ENCODE measurements at places on chromosomes 2 and 18.

DNA sequence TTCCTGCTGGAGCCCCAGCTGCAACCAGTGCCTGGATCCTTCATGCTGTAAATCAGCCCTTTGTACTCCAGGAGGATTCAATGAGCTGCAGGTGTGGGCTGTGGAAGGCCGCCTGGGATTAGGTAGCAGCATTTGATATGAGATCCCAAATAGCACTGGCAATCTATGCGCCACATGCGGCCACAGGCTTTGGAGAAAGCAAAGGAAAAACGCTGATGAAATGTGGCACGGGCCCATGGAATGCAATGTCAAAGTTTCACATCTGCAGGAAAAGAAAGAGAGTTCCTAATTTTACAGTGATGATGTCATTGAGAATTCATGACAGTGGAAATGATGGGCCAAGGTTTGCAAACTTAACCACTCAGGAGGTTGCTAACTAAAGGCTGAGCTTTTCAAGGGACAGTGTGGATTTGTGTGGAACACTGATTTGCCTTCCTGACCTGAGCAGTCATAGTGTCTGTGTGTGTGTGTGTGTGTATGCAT lies 216.4 kb upstream of the OSR1 start:
- DNase-seq: no peak

DNA sequence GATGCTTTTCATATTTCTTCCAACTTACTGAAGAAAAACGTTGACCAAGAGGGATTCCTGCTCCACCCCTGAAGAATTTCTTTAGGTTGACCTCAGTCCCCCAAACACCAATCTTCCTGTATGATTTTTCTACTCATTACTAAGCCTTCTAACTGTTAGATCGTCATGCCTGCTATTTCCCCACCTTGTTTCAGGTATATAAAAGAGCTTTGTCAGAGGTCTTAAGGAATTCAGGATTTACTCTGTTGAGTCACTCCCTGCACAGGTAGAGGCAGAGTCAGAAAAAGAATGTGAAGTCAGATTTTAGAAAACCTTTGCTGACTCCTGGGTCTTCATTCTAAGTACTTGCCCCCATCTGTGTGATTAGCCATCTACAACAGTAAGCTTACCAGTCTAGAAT lies 83.8 kb upstream of the NOSTRIN start:
- no peak for DNase-seq

DNA sequence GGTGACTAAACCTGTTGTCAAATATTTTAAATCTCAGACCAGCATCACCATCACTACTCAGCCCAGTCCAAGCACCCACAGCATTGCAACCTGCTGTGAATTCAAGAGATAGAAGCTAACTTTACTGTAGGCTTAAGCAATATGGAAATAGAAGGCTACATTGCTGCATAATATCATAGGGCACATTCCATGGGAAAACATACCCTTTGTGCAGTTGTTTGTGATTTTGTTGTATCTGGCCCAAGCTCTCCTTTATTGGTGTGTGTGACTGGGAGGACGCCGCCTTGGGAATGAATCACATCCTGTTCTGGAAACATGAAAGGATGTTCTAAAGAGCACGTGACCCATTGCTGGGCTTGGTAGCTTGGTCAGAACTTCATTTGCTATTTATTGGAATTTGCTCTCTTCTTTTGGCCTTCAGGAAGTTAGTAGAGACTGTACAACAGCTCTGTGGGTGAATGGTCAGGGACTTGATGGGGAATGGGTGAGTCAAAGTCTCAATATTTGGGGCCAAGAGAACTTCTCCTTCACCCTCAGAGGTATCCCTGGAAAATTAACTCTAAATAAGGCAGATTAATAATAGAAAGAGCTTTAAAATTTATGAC lies 106.8 kb upstream of the SERPINE2 start:
- no peak for DNase-seq

DNA sequence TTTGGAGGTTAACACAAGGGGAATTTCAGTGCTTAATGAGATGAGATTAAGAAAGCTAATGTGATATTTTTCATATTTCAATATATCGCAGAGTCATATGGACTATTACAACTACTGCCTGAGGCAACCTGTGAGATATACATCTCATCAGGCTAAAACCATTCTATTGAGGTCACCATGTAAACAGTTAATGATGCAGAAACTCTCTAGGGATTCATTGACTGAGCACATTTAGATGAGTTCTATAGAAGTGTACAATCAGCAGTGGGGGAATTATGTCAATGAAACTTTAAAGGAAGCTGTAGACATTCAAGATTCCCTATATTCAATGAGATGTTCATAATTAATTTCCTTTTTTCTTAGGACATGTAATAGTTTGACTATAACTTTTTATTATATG lies 687.4 kb upstream of the SYT4 start:
- no peak for DNase-seq

GRCh38 chr2:158120102-158120501 lies 18.4 kb downstream of the UPP2 start:
- DNase-seq: no peak

- DNase-seq: no peak
Observed at GRCh38 chr2:173791502-173791901, 173.7 kb downstream of the SP3 start.

- no peak for DNase-seq
Observed at GRCh38 chr2:231038483-231039293, 1.4 kb downstream of the C2orf72 start.

DNA sequence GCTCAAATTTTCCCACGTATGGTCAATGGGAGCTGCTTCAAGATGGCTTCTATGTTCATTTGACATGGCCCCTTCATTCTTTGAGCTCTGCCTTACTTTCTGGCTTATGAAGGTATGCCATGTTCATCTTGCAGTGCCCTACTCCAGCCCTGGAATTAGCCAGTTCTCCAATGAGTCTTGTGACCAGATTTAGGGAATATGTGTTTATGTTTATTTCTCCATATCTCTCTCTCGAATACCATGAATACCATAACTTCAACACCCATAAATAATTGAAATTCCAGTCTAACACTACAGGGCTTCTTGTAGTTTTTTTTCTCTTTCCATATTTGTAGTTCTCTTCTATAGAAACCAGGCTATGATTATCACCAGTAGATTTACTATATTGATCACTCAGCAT lies 39.7 kb downstream of the EPB41L5 start:
- no peak for DNase-seq

- no peak for DNase-seq
Observed at GRCh38 chr2:222708274-222708710, 36.8 kb downstream of the MOGAT1 start.
